ENCODE measurements at places on chromosomes 6 and 20.

DNA sequence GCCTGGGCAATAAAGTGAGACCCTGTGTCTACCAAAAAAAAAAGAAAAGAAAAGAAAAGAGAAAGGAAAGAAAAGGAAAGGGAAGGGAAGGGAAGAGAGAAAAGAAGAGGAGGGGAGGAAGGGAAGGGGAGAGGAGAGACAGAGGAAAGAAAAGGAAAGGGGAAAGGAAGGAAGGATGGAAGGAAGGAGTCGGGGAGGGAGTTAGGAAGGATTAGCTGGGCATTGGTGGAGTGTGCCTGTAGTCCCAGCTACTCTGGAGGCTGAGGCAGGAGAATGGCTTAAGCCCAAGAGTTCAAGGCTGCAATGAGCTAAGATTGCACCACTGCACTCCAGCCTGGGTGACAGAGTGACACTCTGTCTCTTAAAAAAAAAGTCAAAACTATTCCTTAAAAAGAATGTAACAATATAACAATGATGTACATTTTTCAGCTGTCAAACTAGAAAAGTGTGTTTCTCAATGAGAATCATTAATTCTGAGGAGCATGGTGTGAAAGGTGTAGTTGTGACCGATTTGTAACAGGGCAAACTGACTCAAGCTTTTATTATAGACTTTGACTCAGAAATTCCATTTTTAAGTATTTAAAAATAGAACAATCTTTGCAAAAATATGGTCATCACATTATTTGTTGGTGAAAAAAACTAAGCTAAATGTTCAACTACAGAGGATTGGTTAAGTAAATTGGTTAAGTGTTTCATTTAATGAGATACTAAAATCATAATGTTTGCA lies 14.7 kb downstream of the SNRPB start:
- DNase-seq: no peak

GRCh38 chr6:52725535-52726192 lies 37.6 kb downstream of the GSTA2 start:
- DNase-seq: no peak

DNA sequence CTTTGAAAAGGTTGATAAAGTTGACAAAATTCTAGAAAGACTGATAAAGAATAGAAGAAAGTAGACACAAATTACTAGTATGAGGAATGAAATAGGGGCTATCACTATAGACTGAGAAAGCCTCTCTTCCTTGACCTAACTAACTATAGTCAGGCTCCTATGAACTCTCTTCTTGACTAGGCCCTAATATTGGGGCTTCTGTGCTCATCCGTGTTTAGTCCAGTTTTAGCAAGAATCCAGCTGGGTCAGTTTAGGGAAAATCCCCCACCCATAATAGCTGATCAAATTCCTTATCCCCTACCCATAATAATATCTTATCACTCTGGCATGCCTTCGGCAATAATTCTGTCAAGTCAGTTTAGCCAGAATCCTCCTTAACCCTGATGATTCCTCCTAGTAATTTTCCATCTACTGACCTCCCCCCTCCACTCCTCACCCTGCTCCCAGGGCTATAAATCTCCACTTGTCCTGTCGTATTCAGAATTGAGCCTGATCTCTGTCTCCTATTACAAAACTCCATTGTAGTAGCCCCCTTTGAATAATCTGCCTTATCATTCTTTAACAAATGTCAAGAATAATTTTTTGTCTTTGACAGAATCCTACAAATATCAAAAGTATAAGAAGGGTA lies 138.1 kb downstream of the TFAP2A start:
- no peak for DNase-seq

- DNase-seq: no peak
These were observed 120.3 kb downstream of the LCA5 start for GRCh38 chr6:79416931-79417330.

DNA sequence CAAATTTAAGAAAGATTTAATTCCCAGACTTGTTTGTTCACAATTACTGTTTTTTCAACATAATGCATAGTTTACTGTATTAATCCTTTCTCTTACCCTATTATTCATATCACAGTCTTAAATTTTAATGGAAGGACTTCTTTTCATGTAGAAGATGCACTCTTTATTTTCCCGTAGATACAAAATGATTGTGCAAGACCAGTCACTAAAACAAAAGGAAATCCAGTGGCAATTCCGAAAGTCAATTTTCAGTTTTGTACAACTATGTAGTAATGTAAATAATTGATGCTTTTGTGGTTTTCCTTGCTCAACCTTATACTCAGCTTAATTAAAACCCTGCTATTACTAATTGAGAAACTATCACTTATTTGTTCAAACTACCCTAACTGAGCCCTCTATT lies 361.5 kb upstream of the PTCHD4 start:
- no peak for DNase-seq

DNA sequence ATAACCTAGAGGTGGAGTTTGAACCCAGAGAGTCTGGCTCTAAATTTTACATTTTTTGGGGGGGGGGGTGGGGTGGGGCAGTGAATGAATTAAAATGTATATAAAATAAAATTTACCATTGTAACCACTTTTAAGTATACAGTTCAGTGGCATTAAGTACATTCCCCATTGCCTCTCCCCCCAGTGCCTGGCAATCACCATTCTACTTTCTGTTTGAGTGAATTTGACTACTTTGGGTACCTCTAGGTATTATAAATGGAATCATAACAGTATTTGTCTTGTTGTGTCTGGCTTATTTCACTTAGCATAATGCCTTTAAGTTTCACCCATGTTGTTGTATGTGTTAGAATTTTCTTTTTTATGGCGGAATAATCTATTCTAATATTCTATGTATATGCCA lies 2.7 kb downstream of the FAM110A start:
- no peak for DNase-seq

DNA sequence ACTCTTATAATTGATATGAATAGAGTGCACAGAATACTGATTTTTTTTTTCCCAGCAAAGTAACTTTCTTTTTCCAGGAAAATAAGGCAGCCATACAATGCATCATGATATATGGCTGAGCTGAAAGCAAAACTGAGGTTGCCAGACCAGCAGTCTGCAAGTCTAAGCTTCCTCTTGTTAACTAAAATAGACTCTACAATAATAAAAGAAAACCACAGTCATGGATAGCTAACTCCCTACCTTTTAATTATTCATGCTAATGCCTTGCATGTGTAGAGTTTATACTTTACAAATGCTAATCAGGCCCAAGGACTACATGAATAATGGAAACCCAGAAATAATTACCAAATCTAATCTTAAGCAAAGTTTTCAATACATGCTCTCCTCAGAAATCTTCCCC lies 47.4 kb downstream of the MAP7 start:
- no peak for DNase-seq

DNA sequence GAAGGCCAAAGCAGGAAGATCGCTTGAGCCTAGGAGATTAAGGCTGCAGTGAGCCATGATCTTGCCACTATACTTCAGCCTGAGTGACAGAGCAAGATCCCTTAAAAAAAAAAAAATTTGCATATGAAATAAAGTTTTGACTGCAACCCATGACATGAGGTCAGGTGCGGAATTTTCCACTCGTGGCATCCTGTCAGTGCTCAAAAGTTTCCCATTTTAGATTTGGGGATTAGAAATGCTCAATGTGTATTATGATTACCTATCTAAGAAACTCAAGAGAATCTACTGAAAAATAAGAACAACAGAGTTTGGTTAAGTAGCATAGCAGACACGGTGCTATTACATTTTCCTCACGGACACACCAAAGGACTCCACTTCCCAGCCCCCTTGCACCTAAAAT lies 11.7 kb downstream of the SLC23A2 start:
- DNase-seq: no peak

GRCh38 chr6:11146117-11146826 lies 34.7 kb upstream of the ERVFRD-1 start:
- no peak for DNase-seq

Measured in stimulated activated CD8-positive, alpha-beta memory T cell treated with anti-CD3 and anti-CD28 coated beads, Interleukin-15, amount 100 ng/mL, for 48 hours (primary cell).